ELR (cell line): ENCODE measurements at places on chromosomes 7 and 10.

GRCh38 chr10:20608503-20608902, 288.6 kb downstream of the NEBL start:
- no peak for DNase-seq

- no peak for DNase-seq
Observed at GRCh38 chr10:115696747-115697146, 576.3 kb downstream of the GFRA1 start.

DNA sequence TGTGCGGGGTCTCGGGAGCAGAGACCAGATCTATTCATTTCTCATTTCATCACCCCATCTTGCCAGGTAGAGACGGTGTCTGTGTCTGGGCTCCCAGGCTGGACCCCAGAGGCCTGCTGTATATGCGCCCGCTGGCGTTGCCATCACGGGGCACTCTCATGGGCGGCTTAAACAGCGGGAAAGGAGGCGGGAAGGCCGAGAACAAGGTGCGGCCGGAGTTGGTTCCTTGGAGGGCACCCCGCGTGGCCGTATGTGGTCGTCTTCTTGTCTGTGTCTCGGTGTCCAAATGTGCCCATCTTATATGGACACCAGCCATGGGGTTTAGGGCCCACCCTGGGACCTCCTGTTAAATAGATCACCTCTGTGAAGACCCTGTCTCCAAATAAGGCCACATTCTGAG, 2.1 kb upstream of the CFAP46 start:
- no peak for DNase-seq

- peak; percentile 75 for DNase-seq
Observed at GRCh38 chr10:18005781-18006456, 54.2 kb downstream of the SLC39A12 start.

GRCh38 chr10:130902471-130902870, 409.1 kb downstream of the TCERG1L start:
- DNase-seq: no peak

DNA sequence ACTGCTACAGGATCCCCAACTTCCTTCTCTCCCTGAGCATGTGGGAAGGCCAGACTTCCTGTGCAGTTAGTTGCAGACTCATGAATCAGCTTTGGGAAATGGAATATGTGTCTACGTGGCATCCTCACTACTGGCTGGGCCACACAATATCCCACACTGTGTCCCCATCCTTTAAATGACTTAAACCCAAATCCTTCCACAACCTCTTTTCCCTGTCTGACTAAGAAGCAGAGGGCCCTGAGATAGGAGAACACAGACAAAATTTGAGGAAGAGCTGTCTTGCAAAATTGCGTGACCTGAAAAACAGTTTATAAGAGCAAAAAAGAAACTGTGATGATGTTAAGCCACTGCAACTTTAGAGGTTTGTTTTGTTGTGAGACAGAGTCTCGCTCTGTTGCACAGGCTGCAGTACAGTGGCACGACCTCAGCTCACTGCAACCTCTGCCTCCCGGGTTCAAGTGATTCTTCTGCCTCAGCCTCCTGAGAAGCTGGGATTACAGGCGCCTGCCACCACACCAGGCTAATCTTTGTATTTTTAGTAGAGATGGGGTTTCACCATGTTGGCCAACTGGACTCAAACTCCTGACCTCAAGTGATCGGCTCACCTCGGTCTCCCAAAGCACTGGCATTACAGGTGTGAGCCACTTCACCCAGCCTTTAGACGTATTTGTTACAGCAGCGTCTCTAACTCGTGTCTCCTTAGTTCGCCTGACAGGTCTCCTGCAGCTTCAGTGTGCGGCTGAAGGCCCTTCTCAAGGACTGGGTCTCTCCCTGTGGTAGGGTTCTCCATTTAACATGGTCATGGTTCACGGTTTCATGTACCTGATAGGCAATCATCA, 46.9 kb upstream of the SFMBT2 start:
- no peak for DNase-seq

- DNase-seq: no peak
Observed at GRCh38 chr10:34206078-34206934, 608.8 kb downstream of the PARD3 start.

- no peak for DNase-seq
Observed at GRCh38 chr10:102626026-102626685, 18.1 kb upstream of the TRIM8 start.

DNA sequence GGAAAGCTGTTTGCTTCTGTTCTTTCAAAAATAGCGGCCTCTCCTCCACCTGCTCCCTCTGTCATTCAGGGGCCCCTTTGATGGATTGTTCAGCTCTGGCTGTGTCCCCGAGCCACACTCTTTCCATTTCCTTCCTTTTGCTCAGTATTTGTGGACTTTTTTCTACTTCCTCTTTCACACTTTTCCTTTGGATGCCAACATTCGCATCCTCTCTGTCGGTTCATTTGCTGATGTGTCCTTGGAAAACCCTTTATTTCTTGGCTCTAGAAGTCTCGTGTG, 11.7 kb upstream of the PWWP2B start:
- no peak for DNase-seq

GRCh38 chr7:157389951-157390730, 53.3 kb downstream of the DNAJB6 start:
- DNase-seq: peak; percentile 51

- DNase-seq: no peak
Observed at GRCh38 chr7:149824748-149825566, 13.2 kb upstream of the ZNF862 start.

GRCh38 chr10:90983914-90984549, 63.1 kb upstream of the ANKRD1 start:
- DNase-seq: no peak

GRCh38 chr7:158074896-158075632, 512.6 kb downstream of the PTPRN2 start:
- no peak for DNase-seq

GRCh38 chr10:48568131-48568530, 36.7 kb downstream of the ARHGAP22 start:
- no peak for DNase-seq

- DNase-seq: peak; percentile 4
Observed at GRCh38 chr7:138814816-138815332, 16.9 kb upstream of the ATP6V0A4 start.

GRCh38 chr7:108384716-108385483, 71.3 kb downstream of the NRCAM start:
- no peak for DNase-seq

GRCh38 chr7:1083729-1084657, 3.9 kb upstream of the GPER1 start:
- no peak for DNase-seq

GRCh38 chr7:96561892-96562291, 147.8 kb downstream of the SEM1 start:
- no peak for DNase-seq

DNA sequence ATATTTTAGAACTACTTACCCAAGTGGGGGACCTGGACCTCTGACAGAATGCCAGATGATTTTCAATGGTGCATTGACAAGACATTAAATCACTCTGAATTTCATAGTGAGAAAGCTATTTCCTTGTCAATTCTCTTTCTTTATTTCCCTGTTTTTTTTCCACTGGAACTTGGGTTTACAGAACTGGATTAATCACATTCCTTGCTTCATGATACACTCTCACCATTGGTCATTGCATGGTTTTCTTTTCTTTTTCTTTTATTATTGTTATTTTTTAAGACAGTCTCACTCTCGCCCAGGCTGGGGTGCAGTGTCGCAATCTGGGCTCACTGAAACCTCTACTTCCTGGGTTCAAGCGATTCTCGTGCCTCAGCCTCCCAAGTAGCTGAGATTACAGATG, 38.5 kb upstream of the LBX1 start:
- DNase-seq: no peak

DNA sequence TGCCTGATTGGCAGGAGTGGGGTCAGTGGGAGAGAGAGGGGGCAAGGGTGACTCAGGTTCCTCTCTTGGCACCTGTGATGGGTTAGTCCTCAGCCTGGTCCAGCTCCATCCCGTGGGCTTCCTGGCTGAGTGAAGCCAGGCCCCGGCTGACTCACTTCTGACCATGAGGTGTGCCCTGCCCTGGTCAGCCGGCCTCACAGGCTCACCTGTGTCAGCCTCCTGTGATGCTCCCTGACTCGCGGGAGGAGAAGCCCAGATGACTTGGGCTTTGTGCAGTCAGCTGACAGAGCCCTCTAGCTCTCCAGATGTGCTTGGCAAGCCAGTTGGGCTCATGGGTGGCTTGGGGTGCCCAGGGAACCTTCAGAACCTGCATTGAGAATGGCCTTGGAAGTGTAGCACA, 16.0 kb upstream of the PPIF start:
- DNase-seq: peak; percentile 64

DNA sequence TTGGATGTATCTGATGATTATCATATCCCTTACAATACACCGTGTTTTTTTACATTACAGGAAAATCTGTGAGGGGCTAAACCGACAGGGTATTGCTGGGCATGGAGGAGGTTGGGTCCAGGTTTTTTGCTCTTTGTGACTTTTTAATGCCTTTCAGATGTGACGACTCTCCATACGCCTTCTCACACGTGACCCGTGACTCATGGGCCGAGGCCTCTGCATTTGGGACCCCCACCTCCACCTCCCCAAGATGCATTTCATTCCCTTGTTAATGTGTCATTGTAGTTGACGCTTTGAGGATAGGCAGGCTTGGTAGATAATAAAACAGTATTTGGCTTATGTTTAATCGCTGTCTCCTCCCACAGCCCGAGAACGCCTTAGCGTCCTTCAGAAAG, 95.3 kb downstream of the CUX1 start:
- no peak for DNase-seq

GRCh38 chr10:95792874-95793285, 36.9 kb downstream of the ENTPD1 start:
- DNase-seq: no peak

- no peak for DNase-seq
Observed at GRCh38 chr10:122464586-122464985, 3.2 kb downstream of the HTRA1 start.

DNA sequence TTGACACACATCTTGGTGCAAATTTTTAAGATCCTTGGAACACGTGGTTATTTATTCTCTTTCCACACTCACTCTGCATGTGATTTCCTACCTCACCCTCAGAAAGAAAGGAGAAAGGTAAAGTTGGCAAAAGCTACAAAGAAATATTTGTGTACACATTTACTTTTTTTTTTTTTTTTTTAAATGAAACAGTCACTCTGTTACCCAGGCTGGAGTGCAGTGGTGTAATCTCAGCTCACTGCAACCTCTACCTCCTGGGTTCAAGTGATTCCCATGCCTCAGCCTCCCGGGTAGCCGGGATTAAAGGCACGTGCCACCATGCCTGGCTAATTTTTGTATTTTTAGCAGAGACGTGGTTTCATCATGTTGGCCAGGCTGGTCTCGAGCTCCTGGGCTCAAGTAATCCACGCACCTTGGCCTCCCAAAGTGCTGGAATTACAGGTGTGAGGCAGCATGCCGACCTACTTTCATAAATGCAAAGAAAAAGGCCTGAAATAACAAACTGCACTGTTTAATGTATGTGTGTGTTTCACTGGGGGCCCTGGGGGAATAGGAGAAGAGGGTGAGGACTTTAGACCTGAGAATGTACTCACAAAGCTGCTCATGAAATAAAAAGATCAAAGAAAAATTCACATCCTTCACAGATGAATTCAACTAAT, 71.6 kb upstream of the GRID1 start:
- no peak for DNase-seq

GRCh38 chr7:112362053-112362650, 88.1 kb upstream of the IFRD1 start:
- no peak for DNase-seq

- DNase-seq: no peak
Observed at GRCh38 chr10:69425041-69425440, 8.3 kb upstream of the TACR2 start.

- DNase-seq: no peak
Observed at GRCh38 chr7:8637322-8637721, 203.9 kb downstream of the NXPH1 start.

DNA sequence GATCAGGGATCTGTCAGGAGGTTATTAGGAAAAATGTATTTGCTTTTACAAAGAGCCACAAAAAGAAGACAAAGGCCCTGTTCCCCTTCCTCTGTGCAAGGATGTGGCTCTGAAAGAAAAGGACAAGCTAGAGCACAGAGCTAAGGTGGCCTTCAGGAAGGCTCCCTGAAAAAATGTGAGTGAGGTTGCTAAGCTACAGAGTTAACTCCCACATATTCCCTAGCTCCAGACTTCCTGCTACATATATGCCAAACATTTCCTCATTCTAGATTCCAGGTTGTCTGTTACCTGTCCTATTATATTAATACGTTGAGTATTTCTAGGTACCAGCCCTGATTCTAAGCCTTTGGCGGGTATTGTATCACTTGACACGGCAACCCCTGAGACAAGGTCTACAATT, 369.0 kb downstream of the PARD3 start:
- DNase-seq: no peak

- no peak for DNase-seq
Observed at GRCh38 chr10:17562614-17563013, 54.6 kb downstream of the HACD1 start.

DNA sequence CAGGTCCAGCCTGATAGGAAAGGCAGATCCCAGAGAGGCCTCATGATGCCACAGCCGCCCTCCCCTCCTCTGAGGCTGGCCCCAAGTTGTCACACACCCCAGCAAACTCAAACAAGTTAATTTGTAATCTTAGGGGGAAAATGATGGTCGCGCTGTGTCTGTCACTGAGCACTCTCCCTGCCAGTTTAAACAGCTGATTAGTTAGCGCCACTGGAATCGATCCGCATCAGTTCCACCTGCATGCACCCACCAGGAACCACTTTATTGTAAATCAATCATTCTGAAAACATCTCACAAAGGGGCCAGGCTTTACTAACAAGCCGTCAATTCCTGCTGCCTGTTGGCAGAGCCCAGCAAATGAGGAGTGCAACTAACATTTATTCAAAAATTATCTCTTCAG, 870.9 kb downstream of the KCNMA1 start:
- no peak for DNase-seq
